Activated CD8-positive, alpha-beta memory T cell treated with anti-CD3 and anti-CD28 coated beads, Interleukin-2, amount 50 U/mL, for 48 hours (primary cell): ENCODE measurements at places on chromosomes 6 and 20.

DNA sequence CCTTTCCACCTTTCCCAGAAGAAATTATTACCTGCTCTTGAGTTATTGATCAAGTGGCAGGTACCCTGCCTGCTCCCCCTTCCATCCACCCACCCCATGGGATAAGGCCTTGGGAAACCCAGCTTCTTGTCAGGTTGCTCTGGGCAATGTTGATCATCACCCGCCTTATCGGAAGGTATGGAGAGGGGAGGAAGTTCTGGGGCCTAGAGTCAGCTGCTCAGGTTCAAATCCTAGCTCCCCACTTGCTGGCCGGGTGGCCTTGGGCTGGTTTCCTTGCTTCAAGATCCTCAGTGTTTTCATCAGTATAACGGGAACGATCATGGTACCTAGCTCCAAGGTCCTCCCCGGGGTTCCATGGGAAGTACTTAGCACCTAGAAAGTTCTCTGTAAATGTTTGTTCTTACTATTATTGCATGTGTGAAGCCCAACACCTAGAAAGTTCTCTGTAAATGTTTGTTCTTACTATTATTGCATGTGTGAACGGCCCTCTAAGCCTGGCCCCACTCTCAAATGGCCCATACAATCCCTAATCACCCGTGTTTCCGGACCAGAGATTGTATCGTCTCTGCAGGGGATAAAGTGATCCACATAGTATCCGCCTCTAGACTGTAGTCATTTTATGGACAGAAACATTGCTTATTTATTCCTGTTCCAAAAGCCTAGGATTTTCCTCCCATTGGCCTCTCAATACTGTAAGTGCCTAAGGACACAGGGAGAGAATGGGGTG is 1.1 kb upstream of the PREX1 start:
- no peak for DNase-seq

GRCh38 chr6:96246563-96246962 is 230.8 kb downstream of the FUT9 start:
- no peak for DNase-seq

GRCh38 chr6:134802426-134803058 is 147.4 kb downstream of the ALDH8A1 start:
- no peak for DNase-seq

DNA sequence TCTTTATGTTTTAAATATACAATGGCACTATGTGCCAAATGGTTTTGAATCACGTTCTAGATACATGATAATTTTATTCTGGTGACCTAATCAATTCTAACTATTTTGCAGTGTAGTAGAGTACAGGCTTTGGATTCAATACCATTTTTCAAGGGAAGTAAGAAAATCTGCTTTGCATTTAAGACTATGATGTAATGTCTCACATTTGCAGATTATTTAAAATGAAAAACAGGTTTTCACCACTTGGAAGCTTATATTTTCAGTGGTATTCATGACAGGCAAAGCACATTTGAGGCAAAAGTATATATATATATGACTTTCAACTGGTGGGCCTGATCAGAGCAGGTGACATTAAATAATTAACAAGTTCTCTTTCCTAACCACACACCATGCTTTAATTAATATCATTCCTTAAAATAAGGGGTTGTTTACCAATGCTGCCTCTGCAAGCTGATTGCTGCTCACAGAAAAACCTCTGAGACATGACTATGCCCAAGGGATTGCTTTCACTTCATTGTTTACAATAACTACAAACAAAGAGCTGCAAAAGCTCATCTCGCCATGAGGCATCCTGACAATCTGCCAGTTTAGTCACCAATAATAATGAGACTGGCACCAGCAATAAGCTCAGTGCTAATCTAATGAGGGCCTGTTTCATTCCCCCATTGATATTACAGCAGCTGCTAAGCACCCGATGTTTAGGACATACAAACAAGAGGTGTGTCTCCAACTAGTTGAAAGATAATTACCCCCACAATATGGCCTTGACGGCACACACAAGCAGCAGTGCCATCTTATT is 1176.0 kb upstream of the GJE1 start:
- DNase-seq = no peak

GRCh38 chr6:89221971-89222711 is 5.0 kb upstream of the GABRR1 start:
- DNase-seq = no peak

- DNase-seq = no peak
These were observed 58.2 kb downstream of the BMP7 start for GRCh38 chr20:57208198-57208597.

DNA sequence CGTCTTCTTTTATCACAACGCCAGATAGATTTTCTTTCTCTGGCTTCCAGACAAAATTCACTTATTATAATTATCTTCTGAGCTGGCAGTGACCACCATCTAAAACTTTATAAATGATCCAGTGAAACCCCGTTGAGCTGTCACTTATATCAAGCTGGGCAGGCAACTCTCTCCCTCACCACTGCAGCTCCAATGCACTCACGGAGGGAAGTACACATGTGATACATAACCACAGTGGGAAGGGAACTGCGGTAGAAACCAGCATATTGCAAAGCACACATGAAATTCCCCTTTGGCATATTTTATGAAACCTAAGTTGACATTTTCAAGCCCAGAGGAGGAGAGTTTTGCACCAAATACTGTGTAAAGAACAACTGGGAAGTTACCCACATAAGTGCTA is 536.9 kb downstream of the HACE1 start:
- no peak for DNase-seq

- DNase-seq = no peak
These were observed 7.5 kb downstream of the CCM2L start for GRCh38 chr20:32017711-32018251.

- DNase-seq = no peak
These were observed 23.5 kb downstream of the BPIFA2 start for GRCh38 chr20:33191484-33191883.

- no peak for DNase-seq
These were observed 11.9 kb downstream of the OR12D1 start for GRCh38 chr6:29426654-29427053.
